Ovary (tissue), 10 donors: ENCODE measurements at places on chromosomes 13 and 19. TPM values are rescaled to one million over a fixed set of nuclear protein-coding genes. Genes with fewer than 3 reads are reported as not detected.

PROSER3 gene
- total RNA-seq: 24.4 TPM

ZAR1L gene
- total RNA-seq: not detected

PCDH17 gene
- total RNA-seq: 8.2 TPM

PRR22 gene
- total RNA-seq: 3.1 TPM

MTIF3 gene
- total RNA-seq: 34.0 TPM

PTPRH gene
- 2.9 TPM for total RNA-seq

ZNF497 gene
- total RNA-seq: 3.2 TPM

GRCh38 chr19:45716359-45717130, 14.2 kb downstream of the FBXO46 start:
- H3K27ac ChIP-seq: peak overlapping the region; percentile 39
- DNase-seq: peak; percentile 41
- no peaks in the 10 kb centered on the region for H3K36me3 ChIP-seq
- H3K4me1 ChIP-seq: peaks cover 7% of the 10 kb centered on the region
- H3K27me3 ChIP-seq: no peaks in the 10 kb centered on the region

GRCh38 chr19:3403489-3404323, 37.3 kb downstream of the NFIC start:
- H3K27ac ChIP-seq: peak overlapping the region; percentile 100
- no peaks in the 10 kb centered on the region for H3K36me3 ChIP-seq
- peak; percentile 96 for DNase-seq
- H3K4me3 ChIP-seq: peak overlapping the region; percentile 61

GRCh38 chr19:11227195-11227886, 12.1 kb upstream of the ANGPTL8 start:
- H3K27ac ChIP-seq: no peak overlapping the region
- no peaks in the 10 kb centered on the region for H3K36me3 ChIP-seq
- DNase-seq: no peak
- no peaks in the 10 kb centered on the region for H3K4me1 ChIP-seq
- no peaks in the 10 kb centered on the region for H3K27me3 ChIP-seq

SYNGR4 gene
- total RNA-seq: not detected

ALOX5AP gene
- total RNA-seq: 7.9 TPM

GRCh38 chr19:56348289-56348877, 33.7 kb upstream of the ZSCAN5A start:
- H3K4me3 ChIP-seq: no peak overlapping the region
- H3K4me1 ChIP-seq: no peaks in the 10 kb centered on the region
- no peak for DNase-seq
- H3K27me3 ChIP-seq: no peaks in the 10 kb centered on the region
- H3K27ac ChIP-seq: no peak overlapping the region

DNA sequence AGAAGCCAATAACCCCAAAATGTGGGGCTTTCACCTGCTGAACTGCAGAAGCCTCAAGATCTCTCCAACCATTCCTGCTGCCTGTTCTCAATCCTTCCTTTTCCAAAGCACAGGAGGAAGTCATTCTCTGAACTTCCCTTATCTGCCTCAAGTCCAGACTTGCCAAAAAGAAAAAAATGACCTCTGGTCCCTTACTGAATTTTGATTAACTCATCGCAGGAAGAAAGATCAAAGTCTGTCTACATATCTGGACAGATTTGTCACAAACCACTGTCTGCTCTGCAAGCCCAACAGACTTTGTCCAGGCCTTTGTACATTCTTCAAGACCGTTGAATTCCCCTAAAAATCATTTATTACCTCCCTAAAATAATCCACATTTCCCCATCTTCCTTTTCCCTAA, 126.5 kb upstream of the NBEA start:
- peaks cover 2% of the 10 kb centered on the region for H3K4me1 ChIP-seq
- DNase-seq: no peak
- H3K27me3 ChIP-seq: no peaks in the 10 kb centered on the region

- no peak for DNase-seq
- H3K36me3 ChIP-seq: no peaks in the 10 kb centered on the region
- no peak overlapping the region for H3K4me3 ChIP-seq
- H3K27ac ChIP-seq: no peak overlapping the region
These were observed 108.2 kb downstream of the TNFSF13B start for GRCh38 chr13:108377646-108378206.

DNA sequence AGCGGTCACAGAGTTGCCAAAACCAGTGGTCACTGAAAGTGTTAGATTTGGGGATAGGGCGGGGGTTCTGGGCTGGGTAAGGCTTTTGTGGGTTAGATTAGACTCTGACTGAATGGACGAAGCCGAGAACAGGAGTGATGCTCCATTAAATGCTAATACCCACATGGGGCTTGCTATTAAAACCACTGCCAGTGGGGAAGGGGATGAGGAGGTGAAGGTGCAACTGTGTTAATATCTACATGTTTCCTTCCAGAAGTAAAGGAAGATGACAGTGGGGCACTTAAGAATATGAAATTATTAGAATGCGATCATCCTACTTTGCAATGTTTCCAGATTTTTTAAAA, 573 bp upstream of the ZNF614 start:
- peaks cover 4% of the 10 kb centered on the region for H3K4me1 ChIP-seq
- no peaks in the 10 kb centered on the region for H3K27me3 ChIP-seq

- no peaks in the 10 kb centered on the region for H3K36me3 ChIP-seq
- no peaks in the 10 kb centered on the region for H3K4me1 ChIP-seq
- no peak overlapping the region for H3K4me3 ChIP-seq
- H3K27ac ChIP-seq: no peak overlapping the region
These were observed 226.3 kb downstream of the SLC7A1 start for GRCh38 chr13:29369060-29369743.

- DNase-seq: no peak
- no peak overlapping the region for H3K4me3 ChIP-seq
- H3K36me3 ChIP-seq: no peaks in the 10 kb centered on the region
- no peaks in the 10 kb centered on the region for H3K4me1 ChIP-seq
- H3K27ac ChIP-seq: no peak overlapping the region
- H3K27me3 ChIP-seq: no peaks in the 10 kb centered on the region
These were observed 6.4 kb upstream of the EFNB2 start for GRCh38 chr13:106541826-106542225.

LRCH1 gene
- 14.2 TPM for total RNA-seq

- no peak overlapping the region for H3K27ac ChIP-seq
- no peaks in the 10 kb centered on the region for H3K27me3 ChIP-seq
- no peak for DNase-seq
- H3K4me3 ChIP-seq: no peak overlapping the region
These were observed 50.2 kb downstream of the ZNF146 start for GRCh38 chr19:36265064-36265463.

- no peaks in the 10 kb centered on the region for H3K36me3 ChIP-seq
- no peak for DNase-seq
- peak overlapping the region; percentile 36 for H3K27ac ChIP-seq
- H3K4me1 ChIP-seq: peaks cover 11% of the 10 kb centered on the region
These were observed 499 bp downstream of the LSM7 start for GRCh38 chr19:2327773-2328400.

DNA sequence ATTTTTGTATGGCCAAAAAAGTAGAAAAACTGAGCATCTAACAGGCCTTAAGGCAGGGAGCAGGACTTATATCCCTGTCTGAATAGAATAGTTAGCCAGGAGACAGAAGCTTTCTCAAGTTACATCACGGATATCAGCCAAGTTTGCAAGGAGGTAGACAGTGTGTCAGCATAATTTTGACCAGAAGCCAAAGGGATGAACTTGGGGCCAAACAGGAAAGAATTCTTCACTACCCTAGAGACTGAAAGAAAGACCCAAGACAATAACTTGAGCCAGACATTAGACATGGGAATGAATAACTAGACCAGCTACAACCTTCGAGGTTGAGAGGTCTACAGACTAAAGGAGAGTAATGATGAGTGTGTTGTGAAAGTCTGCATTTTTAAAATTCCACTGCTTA, 48.1 kb upstream of the PCDH9 start:
- no peaks in the 10 kb centered on the region for H3K36me3 ChIP-seq
- H3K4me3 ChIP-seq: no peak overlapping the region
- H3K27ac ChIP-seq: no peak overlapping the region
- H3K4me1 ChIP-seq: no peaks in the 10 kb centered on the region

- H3K4me1 ChIP-seq: no peaks in the 10 kb centered on the region
- DNase-seq: no peak
- no peak overlapping the region for H3K27ac ChIP-seq
These were observed 15.8 kb upstream of the ELF1 start for GRCh38 chr13:41034881-41035280.

- peak; percentile 53 for DNase-seq
- no peaks in the 10 kb centered on the region for H3K36me3 ChIP-seq
- H3K27ac ChIP-seq: no peak overlapping the region
- no peaks in the 10 kb centered on the region for H3K27me3 ChIP-seq
These were observed 56.5 kb downstream of the KCTD12 start for GRCh38 chr13:76829572-76830327.

DNA sequence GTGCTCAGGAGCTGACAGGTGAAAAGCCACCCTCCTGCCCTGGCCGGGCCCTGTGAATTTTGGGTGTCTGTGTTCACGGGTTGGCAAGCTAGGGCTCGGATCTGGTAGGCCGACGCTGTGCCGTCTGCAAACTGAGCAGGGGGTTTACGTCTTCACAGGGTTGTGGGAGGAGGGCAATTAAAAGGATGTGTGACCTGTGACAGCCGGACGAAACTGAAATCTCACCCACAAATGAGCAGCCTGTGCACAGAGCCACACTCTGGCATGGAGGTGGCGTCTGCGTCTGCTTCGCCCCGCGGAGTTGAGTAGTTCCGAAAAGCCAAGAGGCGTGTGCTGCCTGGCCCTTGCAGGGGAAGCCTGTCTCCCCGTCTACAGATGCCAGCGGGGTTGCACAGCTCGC, 117.3 kb downstream of the KDM4B start:
- no peak overlapping the region for H3K27ac ChIP-seq
- no peak overlapping the region for H3K4me3 ChIP-seq
- H3K4me1 ChIP-seq: peaks cover 8% of the 10 kb centered on the region
- no peak for DNase-seq
- H3K27me3 ChIP-seq: no peaks in the 10 kb centered on the region

DNA sequence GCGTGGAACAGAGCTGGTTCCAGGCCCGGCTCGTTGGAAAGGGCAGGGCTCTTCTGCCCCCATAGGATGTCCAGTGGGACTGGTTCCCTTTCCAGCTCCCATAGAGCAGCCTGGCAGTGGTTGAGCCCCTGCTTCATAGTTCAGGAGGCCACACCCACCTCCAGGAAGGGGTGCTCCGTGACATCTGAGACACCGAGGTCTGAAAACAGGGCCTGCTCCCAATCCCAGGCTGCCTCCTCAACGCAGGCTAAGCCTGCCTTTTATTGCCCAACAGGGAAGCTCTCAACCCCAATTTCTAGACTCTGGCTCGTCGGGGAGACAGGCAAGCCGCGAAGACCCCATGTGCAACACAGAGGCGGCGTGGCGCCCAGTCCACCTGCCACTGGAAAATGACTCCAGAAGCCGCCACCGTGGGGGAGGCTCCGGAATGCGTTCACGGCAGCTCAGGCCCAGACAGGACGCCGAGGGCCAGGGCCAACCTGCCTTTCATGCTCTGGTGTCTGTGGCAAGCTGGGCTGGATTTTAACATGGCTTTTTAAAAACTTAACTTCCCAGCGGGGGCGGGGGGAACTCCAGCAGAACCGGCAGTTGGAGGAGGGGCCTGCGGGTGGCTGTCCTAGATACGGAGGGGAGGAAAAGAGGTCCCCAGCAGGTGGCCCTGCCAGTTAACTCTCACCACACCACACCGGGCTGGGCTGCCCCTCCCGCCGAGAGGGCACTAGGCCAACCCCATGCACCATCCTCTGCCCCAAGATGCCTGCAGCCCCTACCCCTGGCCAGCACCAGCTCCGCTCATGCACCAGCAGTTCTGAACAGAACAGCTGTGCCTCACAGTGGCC, 17.9 kb upstream of the TINCR start:
- DNase-seq: no peak
- H3K27me3 ChIP-seq: no peaks in the 10 kb centered on the region
- no peak overlapping the region for H3K4me3 ChIP-seq
- H3K4me1 ChIP-seq: no peaks in the 10 kb centered on the region

ZNF471 gene
- total RNA-seq: 18.0 TPM

DNA sequence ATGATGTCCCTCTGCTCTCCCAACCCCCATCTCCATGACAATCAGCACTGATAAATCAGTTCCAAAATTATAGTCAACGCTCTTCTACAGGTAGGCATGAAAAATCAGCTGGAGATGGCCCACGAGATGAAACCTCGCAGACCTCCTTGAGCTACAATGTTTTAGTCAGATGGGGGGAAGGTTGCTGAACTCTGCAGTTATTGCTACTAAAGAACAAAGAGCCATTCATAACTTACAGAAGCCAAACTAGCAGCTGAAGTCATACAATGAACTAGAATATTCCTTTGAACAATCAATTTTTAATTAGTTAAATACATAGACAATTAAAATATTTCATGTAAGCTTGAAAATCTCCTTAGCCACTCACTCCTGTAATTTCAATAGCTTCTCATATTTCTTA, 179.2 kb downstream of the NHLRC3 start:
- no peaks in the 10 kb centered on the region for H3K36me3 ChIP-seq
- no peak overlapping the region for H3K27ac ChIP-seq
- H3K4me3 ChIP-seq: no peak overlapping the region
- no peaks in the 10 kb centered on the region for H3K4me1 ChIP-seq

DNA sequence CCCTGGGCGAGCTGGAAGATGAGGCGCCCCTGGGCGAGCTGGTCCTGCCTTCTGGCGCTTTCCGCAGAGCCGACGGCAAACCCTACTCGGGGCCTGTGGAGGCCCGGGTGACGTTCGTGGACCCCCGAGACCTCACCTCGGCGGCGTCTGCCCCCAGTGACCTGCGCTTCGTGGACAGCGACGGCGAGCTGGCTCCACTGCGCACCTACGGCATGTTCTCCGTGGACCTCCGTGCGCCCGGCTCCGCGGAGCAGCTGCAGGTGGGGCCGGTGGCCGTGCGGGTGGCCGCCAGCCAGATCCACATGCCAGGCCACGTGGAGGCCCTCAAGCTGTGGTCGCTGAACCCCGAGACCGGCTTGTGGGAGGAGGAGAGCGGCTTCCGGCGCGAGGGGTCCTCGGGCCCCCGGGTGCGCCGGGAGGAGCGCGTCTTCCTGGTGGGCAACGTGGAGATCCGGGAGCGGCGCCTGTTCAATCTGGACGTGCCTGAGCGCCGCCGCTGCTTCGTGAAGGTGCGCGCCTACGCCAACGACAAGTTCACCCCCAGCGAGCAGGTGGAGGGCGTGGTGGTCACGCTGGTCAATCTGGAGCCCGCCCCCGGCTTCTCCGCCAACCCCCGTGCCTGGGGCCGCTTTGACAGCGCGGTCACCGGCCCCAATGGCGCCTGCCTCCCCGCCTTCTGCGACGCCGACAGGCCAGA, 6.3 kb downstream of the CILP2 start:
- H3K36me3 ChIP-seq: no peaks in the 10 kb centered on the region
- DNase-seq: no peak
- H3K4me1 ChIP-seq: peaks cover 7% of the 10 kb centered on the region
- no peak overlapping the region for H3K4me3 ChIP-seq
- H3K27me3 ChIP-seq: no peaks in the 10 kb centered on the region

DNA sequence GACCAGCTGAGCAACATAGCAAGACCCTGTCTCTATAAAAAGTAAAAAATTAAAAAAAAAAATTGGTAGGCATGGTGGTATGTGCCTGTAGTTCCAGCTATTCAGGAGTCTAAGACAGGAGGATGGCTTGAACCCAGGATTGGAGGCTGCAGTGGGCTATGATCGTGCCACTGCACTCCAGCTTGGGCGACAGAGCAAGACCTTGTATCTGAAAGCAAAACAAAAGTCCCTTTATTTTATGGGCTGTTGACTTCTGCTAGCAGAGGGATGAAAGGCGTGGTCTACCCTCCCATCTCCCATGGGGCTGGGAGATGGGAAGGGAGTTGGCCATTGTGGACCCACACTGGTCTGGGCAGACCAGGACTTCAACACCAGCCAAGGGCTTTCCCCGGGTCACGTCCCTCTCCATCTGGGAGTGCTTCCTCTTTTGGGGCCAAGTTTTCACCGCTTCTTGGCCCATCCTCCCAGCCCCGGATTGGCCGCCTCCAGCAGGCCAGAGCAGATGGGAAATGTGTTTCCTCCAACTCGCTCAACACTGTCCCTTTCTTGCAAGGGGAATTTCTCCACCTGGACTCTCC, 2.2 kb upstream of the TNFSF9 start:
- H3K27ac ChIP-seq: no peak overlapping the region
- no peaks in the 10 kb centered on the region for H3K36me3 ChIP-seq
- H3K4me3 ChIP-seq: no peak overlapping the region
- H3K27me3 ChIP-seq: no peaks in the 10 kb centered on the region
- peaks cover 6% of the 10 kb centered on the region for H3K4me1 ChIP-seq
- DNase-seq: no peak
